ENCODE measurements at places on chromosomes 3 and 15. TPM values are rescaled to one million over a fixed set of nuclear protein-coding genes. Genes with fewer than 3 reads are reported as not detected.

- no peaks in the 10 kb centered on the region for H3K27me3 ChIP-seq
- no peak overlapping the region for H3K4me3 ChIP-seq
- H3K36me3 ChIP-seq, result no peaks in the 10 kb centered on the region
- H3K27ac ChIP-seq, result no peak overlapping the region
- no peaks in the 10 kb centered on the region for H3K4me1 ChIP-seq
These were observed 257.9 kb upstream of the KCNH8 start for GRCh38 chr3:18890449-18890848.

- H3K36me3 ChIP-seq, result no peaks in the 10 kb centered on the region
- no peak overlapping the region for H3K4me3 ChIP-seq
- no peak for DNase-seq
- peaks cover 6% of the 10 kb centered on the region for H3K4me1 ChIP-seq
- H3K27me3 ChIP-seq, result no peaks in the 10 kb centered on the region
These were observed 17.0 kb downstream of the PIK3CB start for GRCh38 chr3:138817695-138818094.

DNA sequence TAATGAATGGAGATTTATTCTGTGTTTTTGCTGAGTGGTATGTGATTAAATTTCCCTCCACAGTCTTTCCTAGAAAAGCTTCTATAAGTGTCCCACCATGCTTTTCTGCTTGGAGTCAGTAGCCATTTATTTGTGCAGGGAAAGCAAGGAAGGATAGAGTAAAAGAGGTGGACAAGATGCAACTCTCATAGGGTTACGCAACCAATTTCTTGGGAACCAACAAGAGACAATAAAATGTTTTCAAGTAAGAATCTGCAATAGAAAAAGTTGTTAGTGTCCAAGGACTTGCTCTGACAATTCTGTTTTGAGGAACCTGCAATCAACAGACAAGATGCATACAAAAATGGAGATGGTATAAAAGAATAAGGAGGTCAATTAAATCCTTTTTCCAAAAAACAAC, 153.8 kb upstream of the MITF start:
- peaks cover 6% of the 10 kb centered on the region for H3K4me1 ChIP-seq
- no peak for DNase-seq
- no peak overlapping the region for H3K27ac ChIP-seq
- peaks cover 11% of the 10 kb centered on the region for H3K36me3 ChIP-seq
- peaks cover 5% of the 10 kb centered on the region for H3K27me3 ChIP-seq

The SLC27A2 gene
- 0.91 TPM for total RNA-seq

The USP8 gene
- total RNA-seq, result 40.5 TPM
